ENCODE measurements at places on chromosomes 4 and X. TPM values are rescaled to one million over a fixed set of nuclear protein-coding genes. Genes with fewer than 3 reads are reported as not detected.

DNA sequence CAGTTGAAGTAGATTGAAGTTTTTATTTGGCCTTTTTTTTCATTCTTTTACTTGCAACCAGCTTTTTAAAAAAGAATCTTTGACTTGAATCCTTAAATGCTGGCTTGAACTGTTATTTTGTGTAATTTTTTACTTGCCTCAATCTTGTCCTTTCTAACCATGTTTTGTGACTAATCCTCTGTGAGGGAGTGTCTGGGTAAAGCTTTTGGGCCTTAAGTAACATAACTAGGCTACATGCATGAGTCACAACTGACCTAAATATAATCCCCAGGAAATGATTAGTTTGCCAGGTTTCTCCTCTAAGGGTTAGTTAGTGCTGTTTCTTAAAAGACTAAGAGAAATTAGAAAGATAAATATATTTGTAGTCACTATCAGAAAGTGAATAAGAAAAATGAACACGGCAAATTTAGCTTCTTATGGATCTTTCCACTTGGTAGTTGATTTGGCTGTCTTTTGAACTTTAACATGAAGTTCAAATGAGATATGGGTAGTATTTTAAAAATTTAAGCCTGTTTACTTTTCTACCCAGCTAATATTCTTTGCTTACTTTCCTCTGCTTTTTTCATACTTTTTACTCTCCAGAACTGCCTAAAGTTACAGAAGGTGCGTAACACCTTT is 13.0 kb downstream of the EXOC1 start:
- peak; percentile 76 for DNase-seq

DNA sequence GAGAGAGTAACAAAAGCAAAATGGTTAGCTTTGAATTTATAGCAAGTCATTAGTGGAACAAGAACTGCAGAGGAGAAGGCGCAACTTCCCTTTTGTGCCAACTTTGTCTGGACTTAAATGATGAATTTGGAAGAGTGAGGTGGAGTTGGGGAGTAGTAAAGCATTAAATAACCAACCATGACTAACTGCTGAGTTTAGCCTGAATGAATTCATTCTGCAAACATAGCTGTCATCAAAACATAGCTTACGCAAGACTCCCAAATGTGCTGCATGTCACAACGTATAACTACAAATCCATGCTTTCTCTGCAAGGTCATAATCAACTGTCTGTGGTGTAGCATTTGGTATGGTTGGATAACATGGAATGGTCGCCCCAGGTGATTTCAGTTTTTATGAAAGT is 75.9 kb upstream of the RPL34 start:
- DNase-seq: no peak

The PCSK1N gene
- total RNA-seq: 5.4 TPM

The NR0B1 gene
- not detected for total RNA-seq

- DNase-seq: peak; percentile 18
These were observed 57.6 kb upstream of the FAT1 start for GRCh38 chr4:186781032-186781917.

DNA sequence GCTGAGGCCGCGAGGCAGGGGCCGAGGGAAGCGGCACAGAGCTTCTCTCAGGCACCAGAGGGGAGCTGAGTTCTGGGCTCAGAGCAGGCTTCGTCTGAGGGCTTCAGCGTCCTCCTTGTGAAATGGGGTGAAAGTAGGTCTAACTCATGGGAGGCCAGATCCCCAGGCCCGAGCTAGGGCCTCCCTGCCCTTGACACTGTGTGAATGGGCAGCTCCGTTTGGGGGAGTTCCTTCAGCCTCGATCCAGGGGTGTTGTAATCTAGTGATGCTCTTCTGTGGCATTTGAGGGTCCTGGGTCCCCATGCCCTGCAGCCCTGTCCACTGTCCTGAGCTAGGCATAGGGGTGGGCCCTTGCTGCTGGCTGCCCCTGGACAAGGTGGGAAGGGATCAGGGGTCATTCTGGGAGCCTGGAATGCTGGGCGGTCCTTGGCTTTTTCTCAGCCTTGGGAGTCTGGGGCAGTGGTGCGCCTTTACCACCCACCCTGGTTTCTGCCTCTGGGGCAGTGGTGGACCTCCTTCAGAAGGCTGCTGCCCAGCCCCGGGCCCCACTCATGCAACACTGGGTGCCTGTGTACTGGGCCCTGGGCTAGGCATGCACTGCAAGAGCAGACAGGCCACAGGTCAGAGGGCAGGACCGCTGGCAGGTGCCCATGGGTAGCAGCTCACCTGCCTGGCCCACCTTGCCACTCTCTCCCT is 4.1 kb downstream of the SH3BP2 start:
- DNase-seq: no peak

The DCAF4L1 gene
- 0.32 TPM for total RNA-seq

The NUP62CL gene
- not detected for total RNA-seq

Data from myocyte (in vitro differentiated cells).